AG08396 (cell line): ENCODE measurements at places on chromosomes 4 and X.

- no peak for DNase-seq
Measured at GRCh38 chr4:27894951-27895350, 1034.3 kb downstream of the STIM2 start.

DNA sequence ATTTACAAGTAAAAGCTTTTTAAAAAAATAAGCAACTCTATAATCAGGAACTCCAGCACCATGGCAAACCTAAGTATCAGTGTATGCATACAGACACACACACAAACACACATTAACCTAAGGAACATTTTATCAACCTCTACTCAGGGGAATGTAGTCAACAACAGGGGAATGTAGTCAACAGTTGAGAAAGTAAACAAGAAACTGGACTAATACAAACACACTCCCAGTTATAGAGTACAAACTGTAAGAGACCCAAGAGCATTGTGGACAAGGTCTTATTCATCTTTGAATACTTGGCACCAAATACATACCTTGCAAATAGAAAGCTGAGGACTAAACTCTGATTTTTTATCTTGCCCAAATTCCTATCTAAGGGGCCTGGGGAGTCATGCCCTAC is 36.2 kb downstream of the PAPSS1 start:
- no peak for DNase-seq

DNA sequence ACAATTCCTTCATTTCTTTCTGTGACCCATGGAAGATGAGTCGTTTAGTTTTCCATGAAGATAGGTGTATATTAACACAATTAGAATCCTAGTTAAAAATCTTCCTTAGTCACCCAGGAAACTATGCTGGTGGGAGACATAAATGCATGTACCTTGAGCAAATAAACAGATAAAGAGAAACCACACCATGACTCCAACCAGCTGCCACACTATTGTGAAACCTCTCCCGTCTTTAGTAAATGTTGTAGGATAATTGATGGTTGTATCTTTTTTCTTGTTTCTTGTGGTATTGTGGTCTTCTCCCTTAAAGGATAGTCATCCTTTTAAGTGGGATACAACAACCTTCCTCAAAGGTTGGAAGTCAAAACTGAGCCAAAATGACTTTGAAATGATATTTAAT is 103.8 kb upstream of the LEF1 start:
- no peak for DNase-seq

- DNase-seq: no peak
Measured at GRCh38 chr4:6826781-6827508, 44.4 kb downstream of the KIAA0232 start.

DNA sequence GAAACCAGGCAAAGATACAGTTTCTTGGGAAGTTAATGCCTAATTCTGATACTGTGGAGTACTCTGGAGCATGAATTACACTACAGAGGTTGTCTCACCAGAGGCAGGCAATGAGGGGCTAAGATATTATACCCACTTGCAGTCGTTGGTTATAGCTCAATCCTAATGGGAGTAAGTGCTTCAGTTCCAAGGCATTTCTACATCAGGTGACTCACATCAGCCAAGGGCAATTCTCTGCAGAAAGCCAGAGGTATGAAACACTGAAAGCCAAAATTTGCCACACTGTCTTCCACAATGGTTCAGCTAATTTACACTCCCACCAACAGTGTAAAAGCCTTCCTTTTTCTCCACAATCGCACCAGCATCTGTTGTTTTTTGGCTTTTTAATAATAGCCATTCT is 174.0 kb upstream of the IL15 start:
- DNase-seq: no peak

DNA sequence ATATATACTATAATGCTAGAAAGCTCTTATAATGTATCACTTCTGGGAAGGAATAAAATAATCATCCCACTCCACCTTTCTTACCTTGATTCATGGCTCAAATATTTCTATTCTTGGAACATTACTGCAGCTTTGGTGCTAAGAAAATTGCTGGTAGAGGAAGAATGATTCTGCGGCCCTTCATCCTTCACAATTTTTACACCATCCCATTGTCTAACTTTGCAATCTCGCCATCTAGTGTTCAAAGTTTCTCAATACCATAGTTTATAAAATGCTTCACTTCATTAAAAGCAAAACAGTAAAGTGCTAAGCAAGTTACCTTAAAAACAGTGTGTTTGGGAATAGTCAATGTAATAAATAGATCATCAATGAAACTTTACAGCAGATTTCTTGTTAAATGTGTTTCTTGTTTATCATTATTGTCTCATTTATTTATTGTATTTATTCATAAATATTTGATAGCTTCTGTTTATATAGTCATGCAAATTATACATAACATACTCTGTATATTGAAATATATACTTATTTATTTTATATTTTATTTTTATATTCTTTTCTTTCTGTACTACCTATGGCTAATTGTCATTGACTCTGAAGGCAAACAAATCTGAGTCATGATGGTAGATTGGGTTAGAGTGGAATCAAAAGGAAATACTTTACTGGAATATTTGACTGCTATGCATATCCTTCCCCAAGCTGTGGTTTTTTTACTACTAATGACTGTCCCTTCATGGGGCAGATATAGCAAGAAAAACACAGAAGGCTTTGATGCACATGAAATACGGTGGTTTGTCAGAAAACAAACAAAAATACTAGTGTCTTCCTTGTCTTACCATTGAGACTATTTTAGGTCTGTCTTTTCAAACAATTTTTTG is 390.7 kb downstream of the MAPK10 start:
- peak; percentile 42 for DNase-seq

- DNase-seq: peak; percentile 46
Measured at GRCh38 chrX:109774706-109775105, 41.6 kb upstream of the ACSL4 start.

- DNase-seq: peak; percentile 27
Measured at GRCh38 chrX:3940000-3940610, 226.7 kb upstream of the PRKX start.

GRCh38 chr4:147303873-147304229 is 177.0 kb upstream of the EDNRA start:
- no peak for DNase-seq

- no peak for DNase-seq
Measured at GRCh38 chr4:189988877-189989431, 38.1 kb downstream of the FRG2 start.

GRCh38 chrX:1359477-1359873 is 22.9 kb downstream of the IL3RA start:
- DNase-seq: no peak

- no peak for DNase-seq
Measured at GRCh38 chr4:172619798-172620197, 548.8 kb upstream of the GALNT7 start.

DNA sequence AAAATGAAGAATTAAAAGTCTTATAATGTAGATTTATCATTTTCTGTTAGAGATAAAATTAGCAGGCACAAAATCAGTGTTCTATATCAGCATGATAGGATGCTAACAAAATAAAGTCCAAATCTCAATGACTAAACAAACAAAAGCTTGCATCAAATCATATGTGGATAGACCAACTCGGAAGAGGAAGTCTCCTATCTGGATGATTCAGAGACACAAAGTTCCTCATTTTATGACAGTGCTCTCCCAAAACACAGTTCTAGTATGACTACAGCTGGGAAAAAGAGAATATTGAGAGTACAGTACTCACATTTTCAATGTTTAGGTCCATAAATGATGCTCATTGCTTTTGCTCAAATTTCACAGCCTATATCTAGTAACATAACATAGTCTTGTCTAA is 376.1 kb upstream of the CTSO start:
- DNase-seq: no peak

DNA sequence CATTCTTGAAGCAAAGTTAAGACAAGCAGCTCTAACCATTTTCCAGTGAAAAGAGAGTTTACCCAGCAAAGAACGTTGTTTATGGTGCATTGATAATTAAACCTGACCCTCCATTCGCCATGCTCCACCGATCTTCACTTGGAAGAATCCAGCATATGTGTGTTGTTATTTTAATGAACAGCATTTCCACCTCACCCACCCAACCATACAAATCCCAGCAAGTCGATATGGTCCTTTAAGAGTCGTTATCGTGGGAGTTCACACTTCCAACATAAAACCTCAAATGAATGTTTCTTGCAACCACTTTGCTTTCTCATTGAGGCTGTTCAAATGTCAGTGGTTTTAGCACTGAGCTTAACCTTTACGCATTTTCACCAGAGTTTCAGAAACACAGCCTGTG is 147.4 kb upstream of the LDB2 start:
- no peak for DNase-seq

GRCh38 chr4:151687021-151687640 is 73.7 kb downstream of the GATB start:
- DNase-seq: no peak

- DNase-seq: no peak
Measured at GRCh38 chr4:82774711-82775171, 23.9 kb downstream of the SCD5 start.

GRCh38 chrX:125289209-125289608 is 30.5 kb upstream of the TEX13C start:
- no peak for DNase-seq

- no peak for DNase-seq
Measured at GRCh38 chr4:185304944-185305690, 90.6 kb downstream of the LRP2BP start.

- DNase-seq: no peak
Measured at GRCh38 chr4:122082661-122083060, 69.5 kb upstream of the BLTP1 start.

GRCh38 chrX:81308086-81308829 is 106.4 kb downstream of the SH3BGRL start:
- no peak for DNase-seq

- DNase-seq: no peak
Measured at GRCh38 chr4:3122081-3122563, 47.6 kb downstream of the HTT start.

DNA sequence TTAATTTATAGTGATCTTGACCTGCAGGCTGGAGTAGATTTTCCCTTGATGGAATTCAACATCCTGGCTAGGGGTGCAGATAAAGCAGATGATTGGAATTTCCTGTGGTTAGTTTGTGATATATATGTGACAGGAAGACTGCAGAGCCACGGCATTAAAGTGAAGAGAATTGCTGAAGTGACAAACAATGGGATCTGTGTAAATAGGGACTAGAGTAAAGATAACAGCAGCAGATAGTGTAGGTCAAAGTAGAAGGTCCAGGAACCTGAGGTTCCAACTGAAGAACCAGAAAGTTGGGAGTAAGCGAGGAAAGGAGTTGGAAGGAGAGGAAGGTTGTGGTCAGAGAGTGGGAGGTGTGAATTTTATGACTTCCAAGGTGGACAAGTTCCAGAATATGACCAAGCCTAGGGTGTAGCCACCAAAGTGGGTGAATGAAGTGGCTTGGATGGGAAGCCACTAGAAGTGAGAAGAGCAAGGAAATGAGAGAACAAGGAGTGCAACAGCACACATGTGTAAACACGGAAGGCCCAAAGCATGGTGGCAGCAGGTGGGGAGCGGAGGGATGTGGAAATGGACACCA is 325.0 kb downstream of the RAB28 start:
- DNase-seq: no peak

DNA sequence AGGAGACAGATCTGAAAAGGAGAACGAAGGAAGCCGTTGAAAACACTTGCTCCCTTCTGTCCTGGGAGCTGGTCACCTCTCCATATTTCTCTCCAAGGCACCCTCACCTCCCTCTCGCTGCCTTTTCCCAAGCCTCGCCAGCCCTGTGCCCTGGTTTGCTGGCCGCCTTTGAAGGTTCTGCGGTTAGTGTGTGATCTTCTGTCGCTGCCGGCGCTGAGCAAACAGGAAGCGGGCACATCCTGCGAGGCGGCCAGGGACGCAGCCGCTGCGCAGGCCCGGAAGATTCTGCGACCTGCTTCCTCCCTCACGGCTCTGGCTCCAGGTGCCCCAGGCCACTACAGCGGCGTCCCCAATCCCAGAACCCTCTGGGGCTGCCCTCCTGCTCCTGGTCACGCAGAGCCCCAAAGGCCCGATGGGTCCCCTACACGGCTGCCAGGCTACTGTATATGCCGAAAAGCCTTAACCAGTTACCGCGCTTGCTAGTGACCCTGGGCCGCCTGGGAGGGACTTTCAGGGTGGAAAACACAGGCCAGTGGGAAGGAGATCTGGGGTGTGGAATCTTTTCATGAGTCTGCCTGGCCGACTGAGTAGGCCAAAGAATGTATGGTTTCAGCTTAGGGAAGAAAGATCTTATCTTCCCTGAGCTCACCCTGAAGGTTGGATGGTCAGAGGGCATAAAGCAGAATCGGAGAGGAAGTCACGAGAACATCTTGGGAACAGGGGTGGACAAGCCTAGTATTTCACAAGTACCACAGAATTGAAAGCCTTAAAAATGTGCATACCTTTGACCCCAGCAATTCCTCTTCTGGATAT is 2.3 kb upstream of the SASH3 start:
- DNase-seq: no peak

- no peak for DNase-seq
Measured at GRCh38 chrX:15694941-15695451, 30.4 kb upstream of the CLTRN start.
